ENCODE measurements at places on chromosomes 1 and 21.

- H3K27me3 ChIP-seq, result no peaks in the 10 kb centered on the region
- H3K4me1 ChIP-seq, result no peaks in the 10 kb centered on the region
- H3K27ac ChIP-seq, result no peak overlapping the region
These were observed 41.0 kb downstream of the MYOM3 start for GRCh38 chr1:24070821-24071393.

- H3K36me3 ChIP-seq, result no peaks in the 10 kb centered on the region
- no peaks in the 10 kb centered on the region for H3K4me1 ChIP-seq
- H3K27me3 ChIP-seq, result no peaks in the 10 kb centered on the region
- H3K27ac ChIP-seq, result no peak overlapping the region
These were observed 18.9 kb upstream of the IPP start for GRCh38 chr1:45769261-45769932.

GRCh38 chr1:234533975-234534876 lies 55.2 kb upstream of the TARBP1 start:
- no peak overlapping the region for H3K27ac ChIP-seq
- peaks cover 3% of the 10 kb centered on the region for H3K4me1 ChIP-seq
- no peak for DNase-seq
- H3K4me3 ChIP-seq, result no peak overlapping the region
- H3K36me3 ChIP-seq, result no peaks in the 10 kb centered on the region

- H3K36me3 ChIP-seq, result peaks cover 19% of the 10 kb centered on the region
- no peak within 1 kb of the TSS for H3K4me3 ChIP-seq
- H3K27ac ChIP-seq, result no peak within 1 kb of the TSS
- DNase-seq, result no peak
- no peaks in the 10 kb centered on the region for H3K4me1 ChIP-seq
- peaks cover 41% of the 10 kb centered on the region for H3K27me3 ChIP-seq
These were observed at the start of gene PLPPR4 for GRCh38 chr1:99264201-99265021. TSS of gene PLPPR4 (plus strand) at chr1:99264492. CDS start at chr1:99264594, 102 bp downstream.

DNA sequence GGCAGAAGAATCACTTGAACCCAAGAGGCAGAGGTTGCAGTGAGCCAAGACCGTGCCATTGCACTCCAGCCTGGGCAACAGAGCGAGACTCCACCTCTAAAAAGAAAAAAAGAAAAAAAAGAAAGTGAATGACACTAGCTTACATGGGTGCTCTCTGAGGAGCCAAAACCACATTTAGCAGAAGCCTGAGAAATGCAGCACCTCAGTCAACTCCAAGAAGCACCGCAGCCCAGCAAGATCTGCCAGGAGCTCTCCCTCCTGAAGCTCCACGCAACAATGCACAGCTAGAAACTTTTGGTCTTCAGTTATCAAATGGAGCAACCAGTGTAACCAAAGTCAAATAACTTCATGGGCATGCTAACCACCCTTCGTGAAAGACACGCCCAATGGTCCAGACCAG lies 229.1 kb downstream of the SETD4 start:
- H3K4me1 ChIP-seq, result peaks cover 4% of the 10 kb centered on the region
- no peak overlapping the region for H3K4me3 ChIP-seq
- H3K27me3 ChIP-seq, result peaks cover 15% of the 10 kb centered on the region
- no peak overlapping the region for H3K27ac ChIP-seq
- no peaks in the 10 kb centered on the region for H3K36me3 ChIP-seq

GRCh38 chr1:34743775-34744174 lies 11.1 kb upstream of the GJB5 start:
- H3K36me3 ChIP-seq, result no peaks in the 10 kb centered on the region
- peaks cover 60% of the 10 kb centered on the region for H3K27me3 ChIP-seq
- H3K27ac ChIP-seq, result no peak overlapping the region
- no peak overlapping the region for H3K4me3 ChIP-seq

DNA sequence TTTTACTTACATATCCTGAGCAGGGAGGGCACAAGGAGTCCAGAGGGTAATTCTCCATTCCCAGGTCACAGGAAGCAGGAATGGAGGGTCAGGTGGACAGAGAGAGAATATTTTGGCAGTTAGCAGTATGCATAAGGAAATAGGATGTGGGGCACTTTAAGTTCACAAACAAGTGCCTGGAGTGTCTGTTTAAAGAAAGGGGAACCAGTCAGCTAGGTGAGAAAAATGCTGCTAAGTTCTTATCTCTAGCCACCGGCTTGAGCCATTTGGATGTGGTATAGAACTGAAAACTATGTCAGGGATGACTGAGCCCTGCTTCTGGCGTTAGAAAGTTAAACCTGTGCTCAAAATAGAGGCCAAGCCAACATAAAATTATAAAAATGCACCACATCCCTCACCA lies 739.7 kb upstream of the NCAM2 start:
- no peaks in the 10 kb centered on the region for H3K36me3 ChIP-seq
- no peak overlapping the region for H3K27ac ChIP-seq
- DNase-seq, result no peak
- no peaks in the 10 kb centered on the region for H3K4me1 ChIP-seq
- no peak overlapping the region for H3K4me3 ChIP-seq

- H3K4me1 ChIP-seq, result peaks cover 72% of the 10 kb centered on the region
- H3K36me3 ChIP-seq, result peaks cover 54% of the 10 kb centered on the region
- H3K27me3 ChIP-seq, result no peaks in the 10 kb centered on the region
- peak; percentile 17 for DNase-seq
- H3K27ac ChIP-seq, result peak overlapping the region; percentile 88
- H3K4me3 ChIP-seq, result no peak overlapping the region
These were observed 166.6 kb upstream of the SGIP1 start for GRCh38 chr1:66367369-66367768.

DNA sequence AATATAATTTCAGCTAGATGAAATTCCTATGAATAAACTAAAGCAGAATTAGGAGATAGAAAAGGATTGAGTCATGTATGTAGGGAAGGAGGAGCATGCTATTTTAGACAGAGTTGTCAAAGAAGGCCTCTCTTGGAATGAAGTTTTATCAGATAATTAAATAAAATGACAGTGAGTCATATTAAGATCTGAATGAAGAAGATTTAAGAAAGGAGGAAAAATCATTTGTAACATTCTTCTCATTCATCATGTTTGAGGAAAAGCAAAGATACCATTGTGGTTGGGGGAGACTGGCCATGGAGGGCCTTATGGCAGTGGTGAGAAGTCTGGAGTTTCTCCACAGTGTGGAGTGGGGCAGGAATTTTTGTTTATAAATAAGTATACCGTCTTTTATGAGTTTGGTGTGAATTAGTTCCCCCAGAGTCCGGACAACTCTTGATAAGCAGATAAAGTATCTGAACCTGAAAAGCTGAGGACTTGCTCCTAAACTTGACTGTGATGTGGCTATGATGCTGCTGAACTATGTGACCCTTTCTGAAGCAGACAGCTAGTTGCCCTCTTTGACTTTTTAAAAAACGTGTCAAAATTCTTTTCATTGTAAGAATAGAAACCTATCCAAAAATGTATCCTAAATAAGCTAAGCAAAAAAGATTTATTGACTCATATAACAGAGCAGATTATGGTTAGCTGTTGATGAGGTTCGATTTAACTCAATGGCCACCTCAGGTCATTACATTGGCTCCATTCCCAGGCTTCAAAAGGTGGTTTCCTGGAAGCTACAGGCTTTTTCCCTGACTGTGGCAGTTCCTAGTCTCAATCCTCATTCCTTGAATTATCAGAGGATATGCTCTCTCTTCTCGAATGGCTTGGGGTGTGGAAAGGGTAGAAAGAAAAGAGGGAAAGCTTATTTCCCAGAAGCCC lies 90.8 kb downstream of the LHX9 start:
- H3K27me3 ChIP-seq, result no peaks in the 10 kb centered on the region
- H3K4me1 ChIP-seq, result no peaks in the 10 kb centered on the region
- H3K36me3 ChIP-seq, result peaks cover 5% of the 10 kb centered on the region
- no peak overlapping the region for H3K4me3 ChIP-seq
- H3K27ac ChIP-seq, result no peak overlapping the region

DNA sequence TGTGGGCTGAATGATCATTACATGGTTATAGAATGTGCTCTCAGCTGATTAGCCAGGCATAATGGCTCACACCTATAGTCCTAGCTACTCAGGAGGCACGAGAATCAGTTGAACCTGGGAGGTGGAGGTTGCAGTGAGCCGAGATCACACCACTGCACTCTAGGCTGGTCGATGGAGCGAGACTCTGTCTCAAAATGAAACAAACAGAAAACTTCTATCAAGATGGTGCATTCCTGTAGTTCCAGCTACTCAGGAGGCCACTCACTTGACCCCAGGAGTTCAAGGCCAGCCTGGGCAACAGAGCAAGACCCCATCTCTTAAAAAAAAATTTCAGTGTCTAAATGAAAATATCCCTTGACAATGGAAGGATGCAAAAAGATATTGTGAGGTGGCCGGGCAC lies 10.9 kb downstream of the TIMM17A start:
- H3K36me3 ChIP-seq, result peaks cover 8% of the 10 kb centered on the region
- no peaks in the 10 kb centered on the region for H3K4me1 ChIP-seq
- no peak for DNase-seq
- no peak overlapping the region for H3K4me3 ChIP-seq

DNA sequence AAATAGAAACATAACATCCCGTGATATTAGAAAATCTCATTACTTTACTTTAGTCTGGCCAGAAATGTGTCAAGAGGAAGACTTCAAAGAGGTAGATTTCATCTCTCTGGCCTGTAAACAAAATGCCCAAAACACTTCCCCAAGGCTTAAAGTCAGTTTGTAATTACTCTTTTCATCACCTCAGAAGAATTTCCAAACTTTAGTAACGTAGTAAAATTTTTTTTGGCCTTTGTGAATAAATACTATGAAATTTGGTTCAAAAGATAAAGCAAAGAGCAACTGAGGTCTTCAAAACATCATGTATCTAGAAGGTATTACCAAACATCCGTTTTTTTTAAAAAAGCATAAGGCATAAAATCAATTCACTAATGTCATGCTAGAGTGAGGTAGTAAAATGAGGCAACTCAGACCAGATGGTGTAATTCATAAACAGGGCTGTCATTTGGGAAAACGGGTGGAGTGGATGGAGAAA lies 51.4 kb downstream of the LEPR start:
- no peak overlapping the region for H3K27ac ChIP-seq
- peaks cover under 1% of the 10 kb centered on the region for H3K27me3 ChIP-seq
- no peaks in the 10 kb centered on the region for H3K4me1 ChIP-seq
- no peaks in the 10 kb centered on the region for H3K36me3 ChIP-seq

DNA sequence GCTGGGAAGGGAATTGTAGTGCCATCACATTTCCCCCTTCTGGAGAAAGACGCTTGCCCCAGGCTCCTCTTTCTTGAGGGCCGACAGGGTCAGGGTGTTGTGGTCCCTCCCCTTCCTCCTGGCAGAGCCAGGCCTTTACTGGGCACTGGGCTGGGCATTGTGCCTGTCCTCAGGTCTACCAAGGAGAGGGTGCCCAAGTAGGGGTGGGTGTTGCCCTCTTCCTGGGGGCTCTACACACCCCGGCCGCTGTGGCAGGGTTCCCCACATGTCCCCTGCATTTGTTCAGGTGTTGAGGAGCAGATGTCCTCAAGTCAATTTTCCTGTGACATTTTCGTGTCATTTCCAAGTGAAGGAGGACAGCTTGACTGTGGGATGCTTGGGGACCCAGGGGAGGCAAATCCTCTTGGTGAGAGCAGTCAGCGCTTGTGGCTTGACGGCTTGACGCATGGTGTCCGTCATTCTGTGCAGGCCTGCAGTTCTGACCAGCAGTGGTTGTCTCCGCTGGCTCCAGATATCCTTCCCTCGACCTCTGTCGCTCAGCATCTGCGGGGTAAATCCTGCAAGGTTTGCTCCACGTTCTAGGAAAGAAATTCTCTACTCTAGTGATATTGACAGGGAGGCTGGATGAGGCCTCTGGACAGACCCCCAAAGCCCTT lies 181.9 kb upstream of the VAMP3 start:
- no peaks in the 10 kb centered on the region for H3K36me3 ChIP-seq
- H3K4me1 ChIP-seq, result no peaks in the 10 kb centered on the region
- peaks cover 8% of the 10 kb centered on the region for H3K27me3 ChIP-seq
- no peak overlapping the region for H3K27ac ChIP-seq
- no peak for DNase-seq

DNA sequence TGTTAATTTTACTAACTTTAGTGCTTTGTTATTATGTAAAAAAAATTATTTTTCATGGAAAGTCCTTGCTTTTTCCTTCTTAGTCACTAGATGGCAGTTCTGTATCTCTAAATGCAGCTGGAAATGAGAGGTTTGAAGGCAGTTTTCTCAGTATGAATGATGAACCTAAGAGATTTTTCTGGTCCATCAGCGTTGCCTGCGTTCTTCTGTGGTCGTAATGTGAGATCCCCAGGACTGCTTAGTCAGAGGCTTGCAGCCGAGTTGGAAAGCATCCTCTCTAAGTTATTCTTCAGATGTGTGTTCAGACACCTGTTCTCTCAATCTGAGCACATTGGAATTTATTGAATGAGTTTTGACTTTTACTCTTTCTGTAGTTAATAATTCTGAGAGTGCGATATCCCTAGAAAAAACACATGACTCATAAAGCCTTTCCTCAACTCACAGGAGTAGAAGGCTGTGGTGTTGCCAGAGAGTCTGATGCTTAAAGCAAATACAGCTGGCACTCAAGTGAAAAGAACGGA lies 99.3 kb downstream of the FMN2 start:
- no peaks in the 10 kb centered on the region for H3K36me3 ChIP-seq
- no peak for DNase-seq
- no peak overlapping the region for H3K4me3 ChIP-seq
- peaks cover 2% of the 10 kb centered on the region for H3K4me1 ChIP-seq

- H3K36me3 ChIP-seq, result peaks cover 2% of the 10 kb centered on the region
- H3K4me1 ChIP-seq, result peaks cover 7% of the 10 kb centered on the region
- H3K27me3 ChIP-seq, result peaks cover 84% of the 10 kb centered on the region
These were observed 1.4 kb upstream of the KRTAP10-2 start for GRCh38 chr21:44552681-44553080.

GRCh38 chr1:219119839-219120238 lies 53.8 kb upstream of the LYPLAL1 start:
- H3K4me1 ChIP-seq, result no peaks in the 10 kb centered on the region
- no peak for DNase-seq
- H3K27ac ChIP-seq, result no peak overlapping the region
- no peak overlapping the region for H3K4me3 ChIP-seq
- no peaks in the 10 kb centered on the region for H3K36me3 ChIP-seq
- H3K27me3 ChIP-seq, result no peaks in the 10 kb centered on the region

GRCh38 chr1:188070848-188071247 lies 1242.1 kb downstream of the PLA2G4A start:
- H3K4me1 ChIP-seq, result no peaks in the 10 kb centered on the region
- no peak overlapping the region for H3K27ac ChIP-seq
- H3K27me3 ChIP-seq, result no peaks in the 10 kb centered on the region
- H3K36me3 ChIP-seq, result no peaks in the 10 kb centered on the region
- no peak overlapping the region for H3K4me3 ChIP-seq
- no peak for DNase-seq

DNA sequence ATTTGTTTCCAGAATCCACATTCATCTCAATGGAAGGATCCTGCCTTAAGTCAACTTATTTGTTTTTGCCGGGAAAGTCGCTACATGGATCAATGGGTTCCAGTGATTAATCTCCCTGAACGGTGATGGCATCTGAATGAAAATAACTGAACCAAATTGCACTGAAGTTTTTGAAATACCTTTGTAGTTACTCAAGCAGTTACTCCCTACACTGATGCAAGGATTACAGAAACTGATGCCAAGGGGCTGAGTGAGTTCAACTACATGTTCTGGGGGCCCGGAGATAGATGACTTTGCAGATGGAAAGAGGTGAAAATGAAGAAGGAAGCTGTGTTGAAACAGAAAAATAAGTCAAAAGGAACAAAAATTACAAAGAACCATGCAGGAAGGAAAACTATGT lies 2.6 kb downstream of the GADD45A start:
- no peaks in the 10 kb centered on the region for H3K36me3 ChIP-seq
- H3K4me1 ChIP-seq, result peaks cover 19% of the 10 kb centered on the region
- H3K4me3 ChIP-seq, result no peak overlapping the region
- no peaks in the 10 kb centered on the region for H3K27me3 ChIP-seq

- no peaks in the 10 kb centered on the region for H3K36me3 ChIP-seq
- no peaks in the 10 kb centered on the region for H3K27me3 ChIP-seq
- peak overlapping the region; percentile 43 for H3K4me3 ChIP-seq
- peak; percentile 57 for DNase-seq
These were observed 421.0 kb downstream of the MRPL39 start for GRCh38 chr21:25186273-25186672.

- H3K36me3 ChIP-seq, result no peaks in the 10 kb centered on the region
- H3K4me3 ChIP-seq, result no peak overlapping the region
- H3K27ac ChIP-seq, result no peak overlapping the region
- no peaks in the 10 kb centered on the region for H3K4me1 ChIP-seq
- no peaks in the 10 kb centered on the region for H3K27me3 ChIP-seq
These were observed 35.0 kb downstream of the ESRRG start for GRCh38 chr1:216688127-216688657.
